ENCODE measurements at places on chromosomes 11 and 22.
A peak's percentile ranks its signal among the peaks of the same experiment; 100 is the strongest.

GRCh38 chr11:114011443-114011842, 36.5 kb downstream of the HTR3A start:
- no peak for DNase-seq

DNA sequence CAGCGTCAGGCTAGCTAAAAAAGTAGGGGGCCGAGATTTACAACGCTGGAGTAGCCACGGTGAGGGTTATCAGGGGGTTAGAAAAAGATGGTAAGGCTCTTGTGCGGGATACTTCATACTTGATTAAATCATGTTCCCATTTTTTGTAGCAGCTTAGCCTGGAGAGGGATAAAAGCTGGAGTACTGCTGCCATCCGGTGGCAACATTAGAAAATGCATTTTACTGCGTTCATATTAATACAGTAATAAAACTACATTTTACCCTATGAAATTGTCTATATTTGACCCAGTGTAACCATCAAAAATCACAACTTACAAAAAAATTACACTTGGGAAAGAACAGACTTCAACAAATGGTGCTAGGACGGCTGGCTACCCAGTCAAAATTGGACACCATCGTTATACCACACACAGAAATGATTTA, 17.3 kb downstream of the RPUSD4 start:
- peak; percentile 59 for DNase-seq

DNA sequence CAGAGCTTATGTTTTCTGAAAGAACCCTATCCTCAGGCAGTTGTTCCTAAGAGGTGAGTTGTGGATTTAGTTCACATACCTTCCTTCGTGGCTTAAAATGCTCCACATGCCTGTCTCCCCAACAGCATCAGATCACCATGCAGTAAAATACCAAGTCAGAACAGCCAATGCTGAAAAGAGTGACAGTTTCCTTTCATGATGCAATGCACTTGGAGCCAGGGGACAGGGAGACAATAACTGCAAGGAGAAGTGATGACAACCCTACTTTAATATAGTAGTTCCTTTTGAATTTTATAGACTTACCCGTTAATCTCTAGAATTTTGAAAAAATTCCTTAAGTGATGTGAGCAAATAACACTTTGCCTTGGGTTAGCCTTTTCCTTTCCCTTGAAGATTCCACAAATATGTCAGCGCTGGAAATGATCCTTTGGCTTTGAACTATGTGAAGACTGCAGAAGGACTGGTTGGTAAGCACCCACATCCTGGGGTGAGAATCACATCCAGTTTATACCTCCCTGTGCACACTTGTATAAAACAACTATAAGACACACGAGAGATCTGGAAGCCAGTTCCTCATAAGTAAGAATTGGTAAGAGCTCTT, 71.2 kb downstream of the PIWIL4 start:
- no peak for DNase-seq

DNA sequence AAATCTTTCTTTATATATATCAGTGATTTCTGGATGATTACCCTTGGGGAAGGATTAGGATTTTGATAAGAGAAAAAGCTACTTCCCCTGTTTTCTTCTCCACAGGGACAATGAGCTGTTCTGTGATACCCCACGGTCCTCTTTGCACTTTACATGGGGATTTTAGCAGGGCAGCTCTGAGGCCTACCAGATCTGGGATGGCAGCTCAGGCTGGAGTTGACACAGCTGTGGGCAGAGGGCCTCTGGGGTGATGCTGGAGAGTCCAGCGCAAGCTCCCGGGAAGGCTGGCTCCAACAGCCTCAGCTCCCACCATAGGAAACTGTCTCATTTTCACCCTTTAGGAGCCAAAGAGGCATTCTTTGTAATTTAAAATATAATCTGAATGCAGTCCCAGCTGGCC, 383.8 kb upstream of the NARS2 start:
- DNase-seq, result no peak

GRCh38 chr11:127588431-127588830, 587.9 kb upstream of the KIRREL3 start:
- DNase-seq, result no peak

DNA sequence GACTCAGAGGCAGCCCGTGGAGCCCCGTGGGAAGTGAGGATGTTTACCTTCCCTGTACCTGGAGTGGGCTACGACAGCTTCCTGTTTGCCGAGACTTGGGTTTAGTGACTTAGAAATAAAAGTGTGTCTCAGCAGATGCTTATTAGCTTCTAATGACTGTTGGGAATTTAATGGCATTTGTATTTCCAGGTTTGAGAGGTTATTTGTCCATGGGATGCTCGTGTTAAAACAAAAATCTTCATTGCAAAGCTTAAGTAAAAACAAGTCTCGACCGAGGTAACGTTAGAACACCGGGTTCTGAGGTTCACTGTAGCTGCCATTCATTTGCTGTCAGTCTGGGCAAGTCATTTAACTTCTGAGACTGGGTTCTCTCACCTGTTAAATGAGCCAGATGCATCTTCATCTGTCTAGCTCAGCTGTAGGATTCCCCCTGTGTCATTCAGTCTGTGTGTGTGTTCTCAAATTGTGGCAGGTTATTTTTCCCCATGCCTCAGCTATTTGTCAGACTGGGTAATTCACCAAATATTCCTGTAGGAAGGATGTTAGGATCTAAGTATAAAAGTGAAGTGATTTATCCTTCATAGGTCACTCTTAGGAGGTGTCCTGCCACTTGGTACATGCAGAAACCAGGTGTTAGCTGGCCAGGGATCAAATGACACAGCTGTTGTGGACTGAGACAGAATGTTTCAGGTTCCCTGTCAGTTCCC, 791 bp downstream of the EI24 start:
- DNase-seq, result no peak

DNA sequence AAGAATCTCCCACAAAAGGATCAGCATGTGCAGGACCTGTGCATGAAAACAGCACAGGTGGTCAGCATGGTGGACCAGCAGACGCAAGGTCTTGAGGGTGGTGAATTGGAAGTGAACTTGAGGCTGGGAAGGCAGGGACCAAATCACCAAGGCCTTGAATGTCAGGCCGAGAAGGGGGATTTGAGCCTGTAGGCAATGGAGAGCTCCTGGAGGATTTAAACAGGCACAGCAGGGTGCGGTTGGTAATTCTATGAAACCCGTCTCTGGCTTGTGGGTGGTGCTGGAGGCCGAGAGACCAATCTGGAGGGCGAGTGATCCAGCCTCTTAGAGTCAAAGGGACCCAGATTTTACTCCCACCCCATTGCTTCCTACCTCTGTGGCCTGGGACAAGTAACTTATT, 2.4 kb downstream of the TSKU start:
- no peak for DNase-seq

DNA sequence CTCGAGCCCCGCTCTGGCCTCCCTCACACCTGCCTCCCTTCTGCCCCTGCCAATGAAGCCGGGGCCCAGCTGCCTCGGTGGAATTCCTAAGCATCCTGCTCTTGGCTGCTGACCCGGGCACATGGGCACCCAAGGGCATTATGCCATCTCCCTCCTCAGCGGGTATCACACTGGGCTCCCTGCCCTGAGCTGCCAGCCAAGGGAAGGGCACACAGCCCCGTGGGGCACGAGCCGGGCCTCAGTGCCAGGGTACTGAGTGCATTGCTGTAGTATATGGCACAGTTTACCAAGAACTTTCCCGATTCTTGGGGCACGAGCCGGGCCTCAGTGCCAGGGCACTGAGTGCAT, 43.8 kb upstream of the JAM3 start:
- DNase-seq, result no peak

DNA sequence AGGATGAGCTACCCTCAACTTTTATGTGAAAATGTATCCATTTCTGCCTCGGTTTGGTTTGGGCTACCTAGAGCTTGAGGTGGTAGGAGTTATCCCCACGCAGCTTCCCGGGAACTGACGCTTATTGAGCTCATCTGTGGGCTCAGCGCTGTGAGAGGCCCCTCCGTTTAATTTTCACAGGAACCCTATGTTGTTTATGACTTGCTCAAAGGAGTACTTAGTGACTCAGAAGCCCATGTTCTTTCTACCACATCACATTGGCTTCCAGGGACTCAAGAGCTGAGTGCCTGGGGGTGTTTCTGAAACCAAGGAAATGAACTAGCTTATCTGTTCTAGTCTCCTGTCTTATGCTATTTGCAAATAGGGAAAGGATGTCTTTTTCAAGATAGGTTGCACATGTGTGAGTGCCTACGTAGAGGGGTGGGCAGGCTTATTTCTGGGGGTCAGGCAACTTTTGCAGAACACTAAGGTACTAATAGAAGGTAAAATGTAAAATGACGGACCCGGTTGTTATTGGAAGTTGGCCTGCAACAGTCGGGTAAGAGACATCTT, 40.5 kb downstream of the MICAL2 start:
- no peak for DNase-seq

DNA sequence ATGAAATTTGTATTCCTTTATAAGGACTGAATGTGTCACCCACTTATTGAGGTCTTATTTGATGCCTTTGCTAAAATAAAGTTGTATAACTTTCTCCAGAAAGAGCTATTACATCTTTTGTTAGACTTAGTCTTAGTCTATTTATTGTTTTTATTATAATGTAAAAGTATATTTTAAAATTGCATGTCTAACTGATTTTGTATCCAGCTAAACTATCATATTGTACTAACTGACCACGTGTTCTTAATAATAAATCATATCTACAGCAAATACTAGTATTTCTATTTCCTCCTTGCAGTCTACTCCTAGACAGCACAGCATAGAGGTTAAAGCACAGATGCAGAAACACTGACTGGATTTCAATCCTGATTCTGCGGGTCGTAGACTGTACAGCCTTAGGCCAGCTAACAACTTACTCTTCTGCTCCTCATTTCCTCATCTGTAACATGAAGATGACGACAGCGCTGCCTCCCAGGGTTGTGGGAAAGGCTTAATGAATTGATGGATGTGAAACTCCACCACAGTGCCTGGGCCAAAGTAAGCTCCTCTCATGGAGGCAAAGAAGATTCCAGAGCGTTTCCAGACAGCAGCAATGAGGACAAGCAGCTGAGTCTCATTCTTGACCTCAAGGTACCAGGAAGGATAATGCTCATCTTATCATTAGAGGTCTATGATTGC, 13.2 kb downstream of the IFITM10 start:
- no peak for DNase-seq

GRCh38 chr11:121163658-121164308, 62.7 kb downstream of the TECTA start:
- no peak for DNase-seq

DNA sequence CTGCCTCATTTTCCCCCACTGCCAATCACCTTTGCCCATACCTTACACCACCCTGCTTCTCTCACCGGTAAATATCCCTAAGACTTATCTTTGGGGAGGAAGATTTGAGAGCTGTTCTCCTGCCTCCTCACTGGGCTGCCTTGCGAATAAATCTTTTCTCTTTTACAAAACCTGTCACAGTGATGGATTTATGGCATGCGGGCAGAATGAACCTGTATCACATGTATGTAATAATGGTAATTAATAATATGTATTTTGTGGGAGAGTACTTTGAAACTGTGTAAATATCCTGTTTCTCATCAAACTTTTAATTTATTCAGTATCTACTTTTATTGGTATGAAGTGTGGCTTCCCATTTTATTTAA, 3.6 kb upstream of the USP18 start:
- no peak for DNase-seq

DNA sequence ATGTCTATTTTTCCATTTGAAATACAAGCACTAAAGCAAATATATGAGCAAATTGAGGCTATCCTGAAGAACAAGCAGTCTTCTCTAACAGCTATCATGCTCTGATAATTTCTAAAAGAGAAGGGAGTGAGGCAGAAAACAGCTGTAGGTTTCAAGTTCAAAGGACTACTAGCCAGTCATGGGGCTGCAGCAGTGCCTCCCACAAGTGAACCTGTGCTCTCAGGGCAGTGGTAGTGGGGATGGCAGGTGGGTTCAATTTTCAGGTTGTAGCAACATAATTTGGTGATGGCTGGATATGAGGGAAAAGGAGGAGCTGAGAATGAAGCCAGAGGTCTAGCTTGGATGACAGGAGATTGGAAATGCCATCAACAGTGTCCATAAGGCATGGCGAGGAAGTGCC, 93.5 kb upstream of the ARHGAP20 start:
- DNase-seq, result no peak

- DNase-seq, result no peak
These were observed 26.6 kb downstream of the PRDM11 start for GRCh38 chr11:45173064-45173463.
